ENCODE measurements at places on chromosomes 11 and 22.

- DNase-seq = no peak
Observed at GRCh38 chr22:48188231-48188721, 1425.8 kb downstream of the TBC1D22A start.

DNA sequence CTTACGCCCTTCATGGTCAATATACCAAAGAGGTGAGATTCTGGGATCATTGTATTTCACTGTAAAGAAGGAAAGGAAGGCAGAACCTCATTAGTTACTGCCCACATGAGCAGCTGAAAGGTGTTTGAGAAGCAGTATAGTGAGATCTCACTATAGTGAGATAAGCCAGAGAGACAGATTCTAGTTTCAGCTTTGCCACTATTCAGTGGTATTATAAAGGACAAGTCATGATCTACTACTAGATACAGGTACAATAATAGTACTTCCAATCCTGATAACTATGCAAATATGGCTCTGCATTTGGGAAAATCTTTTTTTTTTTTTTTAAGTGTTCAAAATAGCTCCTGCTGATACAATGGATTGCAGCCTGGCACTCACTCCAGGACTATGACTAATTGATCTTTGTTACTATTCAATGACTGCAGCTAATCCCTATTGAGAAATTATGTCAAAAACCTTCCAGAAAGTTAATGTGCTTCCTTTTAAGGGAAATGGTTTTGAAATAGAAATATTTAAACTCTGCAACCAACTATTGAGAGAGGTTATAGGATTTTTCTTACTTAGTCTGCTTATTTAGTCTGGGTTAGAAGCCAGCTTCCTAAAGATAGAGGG, 8.3 kb upstream of the DLAT start:
- DNase-seq = no peak

- DNase-seq = no peak
Observed at GRCh38 chr11:60265373-60266214, 14.9 kb upstream of the MS4A4A start.

DNA sequence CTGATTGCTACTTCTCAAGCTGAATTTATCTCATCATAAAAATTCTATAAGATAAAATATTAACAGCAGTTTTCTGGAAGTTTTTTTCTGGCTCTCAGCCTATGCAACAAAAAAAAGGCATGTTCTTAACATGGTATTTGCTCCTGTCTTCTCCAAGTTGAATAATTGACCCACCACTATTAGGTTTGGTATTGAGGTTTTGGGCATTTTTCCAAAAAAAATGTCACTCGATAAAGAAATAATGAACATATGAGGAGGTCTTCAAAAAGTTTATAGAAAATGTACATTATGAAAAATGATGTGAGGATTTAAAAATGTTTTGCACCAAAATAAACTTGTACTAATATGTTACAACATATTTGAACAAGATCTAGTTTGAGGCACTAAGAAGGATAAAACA, 808.6 kb upstream of the RAG2 start:
- no peak for DNase-seq

- no peak for DNase-seq
Observed at GRCh38 chr11:131689049-131689925, 318.9 kb downstream of the NTM start.

DNA sequence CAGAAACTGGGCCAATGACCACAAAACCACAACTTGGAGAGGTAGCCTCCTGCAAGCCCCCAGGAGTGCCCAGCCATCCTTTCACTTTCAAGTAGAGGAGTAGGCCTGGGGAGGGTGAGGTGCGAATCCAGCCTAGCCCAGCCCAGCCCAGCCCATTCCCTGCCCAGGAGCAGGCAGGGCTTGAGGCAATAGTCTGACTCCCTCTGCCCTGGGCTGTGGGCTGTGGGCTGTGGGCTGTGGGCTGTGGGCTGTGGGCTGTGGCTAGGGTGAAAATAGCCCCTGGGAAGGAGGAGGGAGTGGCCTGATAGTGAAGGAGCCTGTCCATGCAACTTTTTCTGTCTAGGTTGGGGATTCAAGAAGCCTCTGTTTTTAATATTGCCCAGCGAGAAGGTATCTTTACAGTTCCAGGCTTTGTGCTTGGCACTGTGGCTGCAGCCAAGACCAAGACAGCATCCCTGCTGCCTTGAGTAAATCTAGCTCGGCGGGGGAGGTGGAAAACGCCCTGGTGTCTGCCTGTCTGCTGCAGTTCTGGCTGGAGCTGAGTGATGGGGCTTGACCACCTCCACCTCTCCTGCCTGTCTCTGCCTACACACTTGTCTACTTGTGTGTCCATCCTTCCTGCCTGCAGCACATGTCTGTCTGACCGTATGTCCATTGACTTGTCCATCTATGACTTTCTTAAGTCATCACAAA, 40.7 kb downstream of the LMO1 start:
- no peak for DNase-seq

- DNase-seq = no peak
Observed at GRCh38 chr11:73519266-73519665, 78.6 kb downstream of the FAM168A start.

- no peak for DNase-seq
Observed at GRCh38 chr11:66974724-66975404, at the start of gene C11orf86. C11orf86 (plus strand) TSS chr11:66975304; CDS start chr11:66975363, 59 bp downstream.

GRCh38 chr11:126736682-126737572, 263.6 kb downstream of the KIRREL3 start:
- no peak for DNase-seq

Data from activated naive CD4-positive, alpha-beta T cell (primary cell).